Vagina (tissue), 2 donors: ENCODE measurements at places on chromosomes 4 and X.
A peak's percentile ranks its signal among the peaks of the same experiment; 100 is the strongest.

DNA sequence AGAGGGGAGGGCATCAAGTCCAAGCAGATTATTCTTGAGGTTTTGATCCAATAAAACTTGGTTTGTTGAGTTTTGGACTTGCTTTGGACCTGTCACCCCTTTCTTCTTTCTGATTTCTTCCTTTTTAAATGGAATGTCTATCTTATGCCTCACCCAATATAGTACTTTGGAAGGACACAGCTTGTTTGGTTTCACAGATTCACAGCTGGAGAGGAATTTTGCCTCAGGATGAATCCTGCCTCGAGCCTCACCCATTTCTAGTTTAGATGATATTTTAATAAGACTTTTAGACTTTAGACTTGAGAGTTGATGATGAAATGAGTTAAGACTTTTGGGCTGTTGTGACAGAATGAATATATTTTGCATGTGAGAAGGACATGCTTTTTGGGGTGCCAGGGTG lies 136.9 kb upstream of the PDE5A start:
- no peak for DNase-seq

GRCh38 chr4:187380181-187380581 lies 615.4 kb upstream of the ZFP42 start:
- DNase-seq = no peak

DNA sequence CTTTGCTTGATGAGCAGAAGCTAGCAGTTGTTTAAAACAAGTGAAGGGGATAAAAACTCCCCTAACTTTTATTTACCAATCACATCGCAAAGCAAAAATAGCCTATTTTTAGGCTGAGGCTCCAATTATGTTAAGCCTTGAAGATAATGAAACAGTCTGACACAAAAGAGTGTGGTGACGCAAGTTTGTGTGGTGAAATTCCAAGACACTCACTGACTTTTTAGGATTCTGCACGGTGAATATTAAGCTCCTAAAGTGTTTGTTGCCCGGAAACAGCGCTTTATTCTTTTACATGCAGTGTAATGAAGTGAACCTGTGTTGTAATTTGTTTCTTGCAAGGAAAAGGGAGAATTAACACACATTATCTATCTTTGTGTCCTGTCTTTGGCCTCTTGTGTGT lies 74.8 kb downstream of the POLA1 start:
- no peak for DNase-seq

DNA sequence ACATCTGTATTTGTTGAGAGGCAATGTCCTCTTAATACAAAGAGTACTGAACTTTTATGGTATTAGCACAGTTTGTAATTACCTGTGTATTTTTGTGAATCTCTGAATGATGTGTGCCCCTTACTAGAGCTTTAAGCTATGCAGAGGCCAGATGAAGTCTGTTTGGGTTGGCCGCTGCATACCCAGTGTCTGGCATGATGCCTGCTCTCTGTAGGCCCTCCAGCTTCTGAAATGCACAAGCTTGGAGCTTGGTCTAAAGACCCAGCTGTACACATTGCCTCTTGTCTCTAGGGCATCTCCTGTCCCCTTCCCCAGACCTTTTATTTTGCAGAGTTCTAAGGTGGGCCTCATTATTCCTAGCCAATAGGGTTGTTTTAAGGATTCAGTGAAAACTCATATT lies 68.6 kb downstream of the CDS1 start:
- no peak for DNase-seq

DNA sequence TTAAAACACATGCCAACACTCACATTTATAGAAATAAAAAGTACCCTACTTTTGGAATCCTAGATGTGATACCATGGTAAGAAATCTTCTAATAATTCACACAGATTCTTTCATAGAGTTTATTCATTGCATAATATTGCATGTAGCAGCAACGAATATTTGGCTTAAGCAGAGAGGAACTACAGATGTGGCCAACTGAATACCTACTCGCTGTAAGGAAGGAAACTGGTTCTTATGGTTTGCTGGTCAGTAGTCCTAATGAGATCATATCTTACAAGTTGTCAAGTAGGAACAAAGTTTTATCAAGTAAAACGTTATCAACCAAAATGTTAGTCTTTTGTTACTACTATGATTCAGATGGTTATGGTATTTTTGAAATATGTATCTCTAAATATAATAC lies 996.1 kb downstream of the PDHA2 start:
- no peak for DNase-seq

DNA sequence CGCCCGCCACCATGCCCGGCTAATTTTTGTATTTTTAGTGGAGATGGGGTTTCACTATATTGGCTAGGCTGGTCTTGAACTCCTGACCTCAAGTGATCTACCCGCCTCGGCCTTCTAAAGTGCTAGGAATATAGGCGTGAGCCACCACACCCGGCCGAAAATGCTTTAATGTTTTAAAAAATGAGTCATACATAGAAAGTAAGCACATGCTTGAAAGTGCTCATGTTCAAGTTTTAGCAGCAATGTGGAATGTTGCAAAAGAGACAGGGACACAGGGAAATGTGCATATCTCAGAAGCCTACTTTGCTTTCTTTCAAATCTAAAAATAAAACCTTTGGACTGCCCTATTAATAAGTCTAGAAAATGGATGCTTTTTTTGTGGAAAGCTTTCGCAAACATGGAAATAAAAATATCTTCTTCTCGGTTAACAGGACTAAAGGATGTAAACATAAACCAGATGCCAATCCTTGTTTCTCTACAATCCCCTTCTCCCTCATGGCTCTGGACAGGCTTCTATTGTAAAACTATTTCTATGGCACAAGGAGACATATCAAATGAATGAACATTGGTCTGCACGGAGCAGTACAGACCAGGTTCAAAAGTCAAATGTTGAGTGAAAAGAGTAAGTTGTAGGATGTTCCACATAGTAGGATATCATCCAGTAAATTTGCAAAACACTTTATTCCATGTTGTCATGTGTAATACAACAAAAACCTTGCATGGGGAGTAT lies 15.0 kb downstream of the MECP2 start:
- no peak for DNase-seq

GRCh38 chr4:68369142-68369805 lies 19.4 kb upstream of the YTHDC1 start:
- no peak for DNase-seq

- DNase-seq = no peak
Observed at GRCh38 chr4:6253111-6253510, 16.5 kb upstream of the WFS1 start.

- DNase-seq = no peak
Observed at GRCh38 chrX:103398421-103398864, 22.1 kb downstream of the BEX3 start.

- no peak for DNase-seq
Observed at GRCh38 chr4:33974270-33974669, 2270.0 kb downstream of the ARAP2 start.

DNA sequence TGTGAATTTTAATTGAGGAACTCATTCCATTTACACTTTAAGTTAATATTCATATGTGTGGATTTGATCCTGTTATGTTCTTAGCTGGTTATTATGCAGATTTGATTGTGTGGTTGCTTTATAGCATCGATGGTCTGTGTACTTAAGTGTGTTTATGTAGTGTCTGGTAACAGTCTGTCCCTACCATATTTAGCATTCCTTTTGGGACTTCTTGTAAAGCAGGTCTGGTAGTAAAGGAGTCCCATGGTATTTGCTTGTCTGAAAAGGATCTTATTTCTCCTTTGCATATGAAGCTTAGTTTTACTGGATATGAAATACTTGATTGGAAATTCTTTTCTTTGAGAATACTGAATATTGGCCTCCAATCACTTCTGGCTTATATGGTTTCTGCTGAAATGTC lies 76.6 kb downstream of the KLF8 start:
- DNase-seq = no peak

DNA sequence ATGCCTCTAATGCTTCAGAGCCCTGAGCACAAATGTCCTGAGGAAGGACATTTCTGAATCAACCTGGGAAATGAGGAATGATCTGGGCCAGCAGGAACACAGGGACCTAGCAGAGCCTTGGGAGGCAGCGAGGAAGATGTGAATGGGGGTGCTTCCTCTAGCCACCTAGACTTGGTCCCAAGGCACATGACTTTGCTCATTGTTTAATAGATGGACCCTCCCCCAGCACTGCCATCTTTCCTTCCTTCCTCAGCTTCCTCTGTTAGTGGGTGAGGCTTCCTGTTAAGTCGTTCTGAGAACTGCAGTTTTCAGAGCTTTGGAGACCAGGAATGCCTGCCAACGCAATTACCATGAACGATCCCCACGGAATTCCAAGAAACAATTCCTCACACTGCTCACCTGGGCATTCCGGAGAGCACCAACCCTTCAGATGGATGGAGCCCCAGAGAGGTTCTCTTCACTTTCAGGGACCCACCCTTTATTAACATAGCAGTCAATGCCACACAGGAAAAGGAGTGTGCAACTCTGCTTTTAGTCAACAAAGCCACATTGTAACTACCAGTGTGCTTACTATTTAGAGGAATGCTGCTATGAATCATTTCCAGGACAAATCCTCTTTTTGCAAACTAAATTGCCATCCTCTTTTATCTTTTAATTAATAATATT lies 48.5 kb upstream of the STIM2 start:
- DNase-seq = no peak

- DNase-seq = no peak
Observed at GRCh38 chrX:106802063-106802387, 448 bp upstream of the TBC1D8B start.

- DNase-seq = no peak
Observed at GRCh38 chr4:7963691-7964090, 24.0 kb upstream of the AFAP1 start.

GRCh38 chrX:118346258-118347094 lies 570 bp downstream of the WDR44 start:
- no peak for DNase-seq

GRCh38 chrX:7586126-7586525 lies 256.8 kb upstream of the VCX start:
- DNase-seq = no peak

GRCh38 chr4:3397128-3397527 lies 44.6 kb upstream of the HGFAC start:
- no peak for DNase-seq

DNA sequence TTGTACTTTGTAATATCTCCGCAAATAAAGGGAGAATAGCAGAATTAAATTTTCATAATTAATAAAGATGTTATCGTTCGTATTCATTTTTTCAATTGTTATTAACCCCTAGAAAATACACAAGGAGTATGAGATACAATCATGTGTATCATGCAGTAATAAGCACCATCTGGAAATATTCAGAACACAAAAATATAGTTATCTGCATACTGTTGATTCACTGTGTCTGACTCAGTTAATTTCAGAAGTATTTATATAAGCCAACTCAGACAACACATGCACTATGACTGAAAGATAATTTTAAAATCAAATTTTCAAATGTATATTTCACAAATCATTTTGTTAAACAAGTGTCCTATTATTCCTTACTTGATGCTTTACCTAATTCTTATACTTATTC lies 1954.8 kb downstream of the ARAP2 start:
- no peak for DNase-seq

GRCh38 chr4:81740487-81740886 lies 268.8 kb upstream of the RASGEF1B start:
- no peak for DNase-seq

DNA sequence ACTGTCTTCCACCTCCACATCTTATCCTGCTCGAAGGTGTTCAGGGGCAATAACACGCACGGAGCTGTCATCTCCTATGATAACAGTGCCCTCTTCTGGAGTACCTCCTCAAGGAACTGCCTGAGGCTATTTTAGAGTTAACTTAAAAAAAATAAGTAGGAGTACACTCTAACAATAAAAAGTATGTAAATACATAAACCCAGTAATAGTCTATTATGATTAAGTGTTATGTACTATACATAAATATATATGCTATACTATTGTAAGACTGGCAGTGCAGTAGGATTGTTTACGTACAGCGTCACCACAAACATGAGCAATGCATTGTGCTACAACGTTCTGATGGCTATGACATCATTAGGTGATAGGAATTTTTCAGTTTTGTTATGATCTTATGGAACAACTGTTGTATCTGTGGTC lies 34.5 kb upstream of the TLR2 start:
- no peak for DNase-seq

GRCh38 chrX:102627640-102628039 lies 23.6 kb upstream of the GPRASP1 start:
- no peak for DNase-seq

GRCh38 chrX:112849016-112849415 lies 8.4 kb upstream of the AMOT start:
- DNase-seq = no peak

DNA sequence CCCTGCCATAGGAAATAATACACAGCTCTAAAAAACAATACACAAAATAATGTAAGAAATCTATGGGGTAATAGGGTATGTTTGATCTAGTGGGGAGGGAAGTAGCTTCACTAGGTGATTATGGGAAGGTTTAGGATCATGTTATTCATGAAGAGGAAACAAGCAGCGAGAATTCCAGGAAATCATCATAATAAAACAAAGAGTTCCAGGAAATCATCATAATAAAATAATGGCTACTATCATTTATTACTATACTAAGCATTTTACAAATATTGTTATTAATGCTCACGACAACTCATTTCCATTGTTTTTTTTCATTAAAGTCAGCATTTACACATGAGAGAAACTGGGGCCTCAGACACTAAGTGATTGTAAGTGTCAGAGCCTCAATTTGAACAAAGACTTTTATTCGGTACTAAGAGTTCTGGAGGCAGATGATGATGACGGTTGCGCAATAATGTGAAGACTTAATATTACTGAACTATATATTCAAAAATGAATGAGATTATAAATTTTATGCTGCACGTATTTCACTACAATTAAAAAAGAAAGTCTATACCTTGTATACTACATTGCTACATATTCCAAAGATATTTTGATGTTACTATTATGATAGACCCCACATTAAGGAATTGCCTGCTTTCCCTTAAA lies 12.2 kb upstream of the CXCL8 start:
- DNase-seq = no peak

- no peak for DNase-seq
Observed at GRCh38 chrX:151970661-151971060, 3.8 kb downstream of the GABRE start.

DNA sequence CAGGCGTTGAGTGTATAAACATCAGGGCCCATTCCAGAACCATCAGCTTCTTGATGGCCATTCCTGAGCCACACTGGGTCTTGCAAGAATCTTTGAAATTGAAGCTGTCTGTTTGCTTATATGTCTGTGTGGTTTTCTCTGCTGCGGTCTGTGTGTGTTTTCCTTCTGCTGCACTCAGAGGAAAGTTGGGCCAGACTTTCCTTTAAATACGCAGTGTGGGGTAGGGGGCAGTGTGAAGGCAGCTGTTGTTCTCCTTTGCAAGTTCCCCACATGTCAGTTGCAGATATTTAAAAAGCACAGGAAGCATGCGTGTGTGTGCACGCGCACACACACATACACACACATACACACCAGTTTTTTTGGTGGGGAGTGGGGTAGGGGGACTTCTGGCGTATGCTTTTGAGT lies 32.1 kb downstream of the CCKAR start:
- DNase-seq = peak; percentile 52

GRCh38 chr4:15414551-15415091 lies 13.2 kb upstream of the C1QTNF7 start:
- no peak for DNase-seq

GRCh38 chr4:36551697-36552214 lies 270.3 kb downstream of the DTHD1 start:
- DNase-seq = no peak
